ENCODE measurements at places on chromosomes 11 and 22.

DNA sequence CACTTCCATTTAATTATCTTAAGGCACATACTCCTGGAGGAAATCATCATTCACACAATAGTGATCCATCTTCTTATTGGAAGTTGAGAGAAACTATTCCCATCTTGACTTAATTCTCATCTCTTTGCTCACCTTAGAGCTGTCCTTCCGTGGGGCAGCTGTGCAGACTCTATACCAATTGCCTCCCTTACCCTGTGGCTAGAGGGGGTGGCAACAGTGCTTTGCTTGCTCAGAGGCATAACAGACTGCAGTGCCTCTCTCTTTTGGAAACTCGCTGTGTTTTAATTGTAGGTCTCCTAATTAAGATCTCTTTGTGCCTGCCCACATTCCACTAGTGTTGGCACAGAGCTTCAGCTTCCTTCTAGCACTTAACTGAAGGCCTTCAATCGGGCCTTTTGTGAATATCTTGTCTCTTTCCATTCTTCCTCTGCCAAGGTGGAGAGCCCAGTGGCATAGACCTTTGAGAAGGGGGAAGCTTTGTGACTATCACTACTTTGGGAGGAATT, 5.5 kb downstream of the KMT2A start:
- DNase-seq: no peak
- no peak overlapping the region for H3K4me3 ChIP-seq
- peaks cover 7% of the 10 kb centered on the region for H3K4me1 ChIP-seq
- no peaks in the 10 kb centered on the region for H3K27me3 ChIP-seq

DNA sequence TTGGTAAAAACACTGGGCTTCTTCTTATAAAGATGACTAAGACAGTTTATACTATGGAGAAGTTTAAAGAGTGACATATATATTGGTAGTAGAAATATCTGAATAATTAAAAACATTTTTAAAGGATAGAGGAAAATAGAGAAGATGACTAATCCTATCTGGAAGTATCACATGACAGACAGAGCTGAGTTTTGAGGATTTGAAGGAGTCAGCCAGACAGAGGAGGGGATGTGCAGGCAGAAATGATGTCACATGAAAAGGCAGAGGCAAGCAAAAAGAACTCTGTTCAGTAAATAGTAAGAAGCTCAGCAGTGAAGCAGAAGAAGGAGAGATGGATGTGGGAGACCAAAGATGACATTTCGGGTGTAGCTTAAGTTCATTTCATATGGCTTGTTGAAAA, 1.6 kb downstream of the OR10A2 start:
- no peaks in the 10 kb centered on the region for H3K4me1 ChIP-seq
- H3K27ac ChIP-seq: no peak overlapping the region
- H3K36me3 ChIP-seq: no peaks in the 10 kb centered on the region
- no peak overlapping the region for H3K4me3 ChIP-seq
- H3K27me3 ChIP-seq: no peaks in the 10 kb centered on the region

GRCh38 chr11:112795142-112795815, 165.9 kb upstream of the NCAM1 start:
- no peak overlapping the region for H3K4me3 ChIP-seq
- peaks cover 8% of the 10 kb centered on the region for H3K4me1 ChIP-seq
- no peak overlapping the region for H3K27ac ChIP-seq

DNA sequence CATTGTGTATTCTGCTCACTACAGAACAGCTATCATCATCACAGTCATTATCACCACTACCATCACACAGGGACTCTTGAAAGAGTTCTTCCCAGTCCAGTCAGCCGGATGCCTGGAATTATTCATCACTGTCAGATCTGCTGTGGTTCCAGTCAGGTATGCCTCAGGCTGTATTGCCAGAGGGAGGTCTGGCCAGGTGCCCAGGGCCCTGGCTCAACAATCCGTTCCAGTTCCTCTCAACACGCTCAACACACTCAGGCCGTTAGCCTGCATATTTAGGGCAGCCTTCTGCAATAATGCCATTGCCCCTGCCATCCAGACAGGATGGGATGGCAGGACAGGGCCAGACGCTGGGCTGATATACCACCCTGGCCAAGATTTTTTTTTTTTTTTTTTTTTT, 28.6 kb upstream of the RASL10A start:
- H3K4me3 ChIP-seq: no peak overlapping the region
- DNase-seq: peak; percentile 99
- H3K27me3 ChIP-seq: no peaks in the 10 kb centered on the region
- peaks cover 43% of the 10 kb centered on the region for H3K36me3 ChIP-seq
- peaks cover 42% of the 10 kb centered on the region for H3K4me1 ChIP-seq

DNA sequence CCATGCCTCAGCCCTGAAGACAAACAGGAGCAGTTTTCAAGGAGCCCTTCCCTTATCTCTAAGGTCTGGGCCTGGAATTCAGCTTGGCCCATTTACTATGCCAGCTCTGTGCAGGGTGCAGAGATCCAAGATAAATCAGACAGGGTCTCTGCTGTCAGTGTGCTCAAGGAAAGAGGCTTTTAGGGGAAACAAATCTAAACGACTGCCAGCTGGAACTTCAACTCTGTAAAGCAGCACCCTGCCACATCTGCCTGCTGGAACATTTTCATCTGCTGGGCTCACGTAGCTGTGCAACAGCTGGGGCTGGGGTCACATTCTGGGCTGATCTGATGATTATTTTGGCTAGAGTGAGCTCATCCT, 19.8 kb upstream of the EHF start:
- DNase-seq: no peak
- H3K4me3 ChIP-seq: no peak overlapping the region
- H3K36me3 ChIP-seq: no peaks in the 10 kb centered on the region
- H3K4me1 ChIP-seq: peaks cover 3% of the 10 kb centered on the region
- no peaks in the 10 kb centered on the region for H3K27me3 ChIP-seq

DNA sequence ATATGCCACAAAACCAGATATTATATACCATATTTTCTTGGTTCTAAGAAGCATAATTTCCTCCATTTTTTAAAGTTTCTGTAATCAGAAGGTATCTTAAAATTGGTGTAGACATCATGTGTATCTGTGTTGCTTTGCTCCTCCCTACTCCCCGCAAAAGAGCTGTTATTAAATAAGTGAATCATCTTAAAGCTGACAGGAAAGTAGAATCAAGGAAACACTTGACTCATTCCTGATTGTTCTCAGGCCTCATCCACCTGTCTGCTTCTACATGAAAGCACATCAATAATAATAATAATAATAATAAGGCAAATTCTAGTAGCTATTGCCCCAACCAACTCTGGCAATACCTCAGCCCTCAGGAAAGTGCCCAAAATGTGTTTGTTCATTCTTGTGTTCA, 26.2 kb upstream of the GUCY1A2 start:
- H3K4me3 ChIP-seq: no peak overlapping the region
- H3K4me1 ChIP-seq: peaks cover 4% of the 10 kb centered on the region
- no peaks in the 10 kb centered on the region for H3K36me3 ChIP-seq
- DNase-seq: no peak

DNA sequence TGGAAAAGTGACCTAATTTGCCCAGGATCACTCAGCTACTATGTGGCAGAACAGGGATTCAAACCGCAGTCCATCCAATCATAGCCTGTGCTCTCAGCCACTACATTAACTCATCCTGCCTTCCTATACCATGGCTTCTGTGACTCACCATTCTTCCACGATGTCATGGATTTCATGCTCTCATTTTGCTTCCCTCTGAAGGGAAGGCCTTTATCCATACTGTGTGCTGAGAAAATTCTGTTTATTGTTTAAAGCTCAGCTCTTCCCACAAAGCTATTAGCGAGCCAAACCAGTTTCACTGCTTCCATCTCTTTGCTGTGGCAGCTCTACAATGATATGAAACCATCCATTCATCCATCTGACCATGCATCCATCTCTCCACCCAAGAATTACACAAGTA, 289.9 kb downstream of the TENM4 start:
- no peak overlapping the region for H3K4me3 ChIP-seq
- H3K4me1 ChIP-seq: peaks cover 8% of the 10 kb centered on the region
- no peak overlapping the region for H3K27ac ChIP-seq
- no peaks in the 10 kb centered on the region for H3K27me3 ChIP-seq
- DNase-seq: no peak
- no peaks in the 10 kb centered on the region for H3K36me3 ChIP-seq

DNA sequence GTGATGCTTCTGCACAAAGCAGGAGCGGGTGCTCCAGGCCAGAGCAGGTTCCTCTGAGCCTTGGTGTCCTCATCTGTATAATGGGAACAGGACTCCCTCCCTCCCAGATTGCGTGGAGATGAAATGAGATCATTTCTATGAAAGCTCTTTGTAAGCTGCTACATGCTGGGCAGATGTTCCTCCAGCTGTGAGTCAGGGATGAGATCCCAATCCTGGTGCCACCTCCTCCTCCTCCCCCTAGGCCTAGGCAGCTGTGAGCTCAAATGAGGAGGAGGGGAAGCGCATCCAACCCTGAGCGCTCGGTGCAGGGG, 7.0 kb upstream of the CABP2 start:
- DNase-seq: no peak
- no peak overlapping the region for H3K27ac ChIP-seq
- H3K4me1 ChIP-seq: no peaks in the 10 kb centered on the region
- H3K27me3 ChIP-seq: no peaks in the 10 kb centered on the region
- H3K36me3 ChIP-seq: peaks cover 2% of the 10 kb centered on the region

DNA sequence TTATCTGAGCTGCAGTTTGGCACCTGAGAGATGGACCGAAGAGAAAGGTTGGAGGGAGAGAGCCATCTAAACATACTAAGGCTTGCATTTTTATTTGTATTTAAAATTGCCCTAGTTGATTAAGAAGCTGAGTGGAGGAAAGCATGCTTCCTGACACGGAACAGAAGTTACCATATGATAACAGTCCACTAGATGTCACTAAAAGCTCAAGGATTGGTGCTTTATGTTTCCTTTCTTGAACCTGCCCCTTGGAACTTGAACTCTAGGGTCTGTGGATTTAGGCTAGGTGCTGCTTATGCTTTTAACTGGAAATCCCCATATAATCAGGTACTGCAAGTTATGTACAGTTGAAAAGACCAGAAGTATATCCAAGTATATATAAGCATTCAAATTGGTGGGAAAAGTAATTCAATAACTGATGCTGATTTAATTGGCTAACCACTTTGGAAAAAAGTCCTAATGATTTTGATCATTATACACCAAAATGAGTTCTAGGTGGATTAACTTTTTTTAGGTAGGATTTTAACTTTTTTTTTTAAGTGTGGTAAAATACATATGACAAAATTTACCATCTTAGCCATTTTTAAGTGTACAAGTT, 9.5 kb downstream of the RBMXL2 start:
- H3K27ac ChIP-seq: no peak overlapping the region
- no peaks in the 10 kb centered on the region for H3K36me3 ChIP-seq
- no peak overlapping the region for H3K4me3 ChIP-seq
- no peak for DNase-seq

DNA sequence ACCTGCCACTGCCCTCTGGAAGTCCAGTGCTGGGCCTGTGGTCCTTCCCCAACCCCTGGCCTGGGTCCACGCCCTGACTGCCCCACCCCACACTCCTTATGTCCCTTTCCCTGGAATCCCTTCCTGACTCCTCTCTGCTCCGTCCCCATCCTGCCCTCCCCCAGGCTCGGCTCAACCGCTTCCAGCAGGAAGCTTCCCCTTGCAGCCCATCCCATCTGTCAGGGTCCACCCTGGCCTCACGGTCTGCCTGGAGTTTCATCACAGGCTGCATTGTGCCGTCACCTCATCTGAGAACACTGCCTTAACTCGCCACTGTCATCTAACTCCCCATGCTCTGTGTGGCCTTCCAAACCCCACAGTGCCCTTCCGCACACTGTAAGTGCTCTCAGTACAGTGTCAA, 64.3 kb downstream of the NAT10 start:
- H3K27ac ChIP-seq: no peak overlapping the region
- peaks cover 15% of the 10 kb centered on the region for H3K4me1 ChIP-seq
- peaks cover 21% of the 10 kb centered on the region for H3K36me3 ChIP-seq
- H3K27me3 ChIP-seq: no peaks in the 10 kb centered on the region

GRCh38 chr22:24516301-24516737, 21.2 kb downstream of the UPB1 start:
- no peaks in the 10 kb centered on the region for H3K27me3 ChIP-seq
- peak; percentile 93 for DNase-seq
- no peaks in the 10 kb centered on the region for H3K36me3 ChIP-seq
- H3K4me1 ChIP-seq: no peaks in the 10 kb centered on the region

DNA sequence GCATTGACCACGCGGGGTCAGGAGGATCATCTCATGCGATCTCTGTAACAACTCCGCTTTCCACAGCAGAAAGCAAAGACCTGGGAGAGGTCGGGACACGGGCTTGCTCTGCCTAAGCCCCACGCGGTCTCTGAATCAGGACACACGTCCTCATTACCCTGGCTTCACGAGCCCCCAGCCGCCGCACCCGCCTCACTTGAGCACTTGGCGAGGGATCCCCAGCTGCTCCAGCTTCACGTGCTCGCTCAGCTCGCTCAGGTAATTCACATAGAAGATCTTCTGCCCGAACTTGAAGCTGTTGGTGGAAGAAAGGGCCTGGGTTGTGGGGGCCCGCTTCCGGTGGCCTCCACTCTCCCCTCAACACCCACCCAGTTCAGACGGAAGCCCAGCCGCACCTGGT, 19.6 kb downstream of the ARHGAP1 start:
- no peak for DNase-seq
- no peak overlapping the region for H3K27ac ChIP-seq
- H3K4me1 ChIP-seq: peaks cover 2% of the 10 kb centered on the region
- H3K27me3 ChIP-seq: no peaks in the 10 kb centered on the region
- H3K4me3 ChIP-seq: no peak overlapping the region
- H3K36me3 ChIP-seq: peaks cover 55% of the 10 kb centered on the region

DNA sequence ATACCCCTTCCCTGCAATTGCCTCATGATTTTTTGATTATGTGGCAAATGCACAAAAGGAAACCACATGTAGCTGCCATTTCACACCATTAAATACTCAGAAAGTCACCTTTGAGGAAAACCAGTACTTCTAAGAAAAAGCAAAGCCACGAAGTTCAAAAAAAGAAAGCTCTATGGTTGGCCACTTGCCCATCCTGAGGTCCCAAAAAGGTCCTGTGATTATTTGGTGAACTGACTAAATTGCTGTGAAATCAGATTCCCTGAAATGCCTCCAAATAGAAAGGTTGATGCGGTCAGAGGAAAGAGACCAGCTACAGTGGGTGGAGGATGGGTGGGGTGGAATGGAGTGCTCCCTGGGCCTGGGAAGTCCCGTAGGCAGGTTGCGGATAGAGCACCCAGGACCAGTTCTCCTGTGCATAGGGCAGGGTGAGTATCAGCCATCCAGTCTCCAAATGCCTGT, 26.9 kb downstream of the MRPL16 start:
- H3K36me3 ChIP-seq: peaks cover 5% of the 10 kb centered on the region
- DNase-seq: no peak
- H3K27me3 ChIP-seq: no peaks in the 10 kb centered on the region
- H3K4me3 ChIP-seq: no peak overlapping the region

All from trophoblast cell (in vitro differentiated cells and primary cell).